NCI-H446 treated with DMSO at 0.1 percent for 48 hours (cell line): ENCODE measurements at places on chromosomes 2 and 18.

GRCh38 chr2:123916051-123916450, 109.0 kb upstream of the CNTNAP5 start:
- DNase-seq, result no peak

- DNase-seq, result peak; percentile 36
Measured at GRCh38 chr18:53796040-53796729, 428.3 kb downstream of the MBD2 start.

- no peak for DNase-seq
Measured at GRCh38 chr18:48884771-48885170, 66.0 kb downstream of the SMAD7 start.

GRCh38 chr2:61499060-61499459, 28.2 kb upstream of the USP34 start:
- DNase-seq, result no peak

- no peak for DNase-seq
Measured at GRCh38 chr2:71469403-71470398, 16.3 kb downstream of the DYSF start.

GRCh38 chr2:233928594-233929351, 11.6 kb downstream of the TRPM8 start:
- no peak for DNase-seq

- no peak for DNase-seq
Measured at GRCh38 chr18:80196528-80197320, 50.6 kb downstream of the PARD6G start.

DNA sequence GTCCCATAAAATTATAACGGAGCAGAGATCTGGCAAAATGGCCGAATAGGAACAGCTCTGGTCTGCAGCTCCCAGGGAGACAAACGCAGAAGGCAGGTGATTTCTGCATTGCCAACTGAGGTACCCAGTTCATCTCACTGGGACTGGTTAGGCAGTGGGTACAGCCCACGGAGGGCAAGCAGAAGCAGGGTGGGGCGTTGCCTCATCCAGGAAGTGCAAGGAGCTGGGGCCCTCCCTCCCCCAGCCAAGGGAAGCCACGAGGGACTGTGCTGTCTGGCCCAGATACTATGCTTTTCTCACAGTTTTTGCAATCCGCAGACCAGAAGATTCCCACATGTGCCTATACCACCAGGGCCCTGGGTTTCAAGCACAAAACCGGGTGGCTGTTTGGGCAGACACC, 22.8 kb downstream of the ICA1L start:
- no peak for DNase-seq

DNA sequence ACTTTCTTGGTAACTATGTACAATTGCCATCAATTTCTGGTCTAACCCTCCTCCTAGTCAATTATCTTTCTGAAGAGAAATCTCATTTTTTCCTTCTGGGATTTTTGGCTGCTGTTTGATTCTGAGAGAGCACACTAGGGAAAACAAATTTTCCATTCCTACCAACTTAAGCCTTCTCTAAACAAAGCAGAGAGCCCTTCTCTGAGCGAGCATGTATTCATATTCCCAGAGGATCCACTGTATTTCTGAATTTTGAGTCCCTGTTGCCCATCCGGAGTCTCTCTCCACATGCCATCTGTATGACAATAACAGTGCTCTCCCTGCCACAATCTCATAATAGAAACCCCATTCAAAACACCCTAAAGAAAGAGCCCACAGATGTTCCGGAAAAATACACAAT, 78.5 kb downstream of the MAIP1 start:
- no peak for DNase-seq

DNA sequence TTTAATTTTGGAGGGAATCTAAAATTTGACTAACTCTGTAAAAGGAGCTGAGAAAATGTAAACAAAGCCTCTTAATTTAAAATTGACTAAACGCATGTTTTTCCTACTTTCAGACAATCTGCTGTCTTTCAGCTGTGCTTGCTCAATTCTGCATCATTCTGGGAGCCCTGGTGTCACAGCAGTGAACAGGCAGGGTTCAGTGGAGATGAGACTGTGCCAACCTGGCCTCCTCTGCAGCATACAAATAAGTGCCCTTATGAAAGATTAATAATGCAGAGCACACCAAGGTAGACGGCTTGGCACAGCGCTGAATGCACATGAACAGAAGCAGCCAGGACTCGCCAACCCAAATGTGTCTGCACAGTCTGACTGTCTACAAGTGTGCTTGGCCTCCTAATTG, 222.0 kb upstream of the CHAC2 start:
- DNase-seq, result peak; percentile 98

DNA sequence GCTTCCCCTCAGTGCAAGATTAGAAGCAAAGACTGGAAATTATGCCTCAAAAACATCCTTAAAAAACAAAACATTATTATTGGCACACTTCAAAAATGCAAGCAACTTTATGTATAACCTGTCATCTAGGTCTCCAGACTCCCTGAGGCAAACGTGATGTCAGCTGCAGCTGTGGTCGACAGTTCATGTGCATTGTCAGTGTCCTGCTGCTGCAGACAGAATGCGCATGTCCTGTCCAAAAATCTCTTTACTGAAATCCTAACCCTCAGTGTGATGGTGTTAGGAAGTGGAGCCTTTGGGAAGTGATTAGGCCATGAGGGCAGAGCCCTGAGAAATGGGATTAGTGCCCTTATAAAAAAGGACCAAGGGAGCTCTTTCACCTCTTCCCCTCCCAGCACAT, 126.9 kb downstream of the CYRIA start:
- DNase-seq, result no peak

DNA sequence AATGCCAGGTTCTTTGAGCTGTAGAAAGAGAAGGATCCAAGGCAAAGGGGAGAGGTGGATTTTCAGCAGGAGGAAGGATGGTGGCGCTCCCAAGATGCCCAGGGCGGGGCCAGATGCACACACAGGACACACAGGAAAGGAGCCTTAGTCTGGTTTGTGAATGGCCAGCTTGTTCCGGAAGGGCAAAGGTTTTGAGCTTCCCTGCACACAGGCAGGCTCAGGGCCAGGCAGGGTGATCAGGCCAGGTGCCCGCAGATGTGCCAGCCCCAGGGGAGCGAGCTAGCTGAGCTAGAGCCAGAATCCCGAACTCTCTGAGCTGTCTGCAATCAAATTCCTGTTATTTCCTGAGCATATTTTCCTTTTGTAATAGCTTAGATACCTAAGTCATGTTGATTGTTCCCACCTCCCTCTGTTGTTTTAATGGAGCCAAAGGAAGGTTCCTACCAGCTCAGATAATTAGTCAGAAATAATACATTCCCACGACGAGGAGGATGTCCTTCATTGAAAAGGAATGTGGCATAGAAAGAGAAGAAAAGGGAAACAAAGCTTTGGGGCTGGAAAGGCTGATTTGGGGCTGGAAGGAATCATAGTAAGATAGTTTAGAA, 13.7 kb upstream of the OTOF start:
- no peak for DNase-seq

DNA sequence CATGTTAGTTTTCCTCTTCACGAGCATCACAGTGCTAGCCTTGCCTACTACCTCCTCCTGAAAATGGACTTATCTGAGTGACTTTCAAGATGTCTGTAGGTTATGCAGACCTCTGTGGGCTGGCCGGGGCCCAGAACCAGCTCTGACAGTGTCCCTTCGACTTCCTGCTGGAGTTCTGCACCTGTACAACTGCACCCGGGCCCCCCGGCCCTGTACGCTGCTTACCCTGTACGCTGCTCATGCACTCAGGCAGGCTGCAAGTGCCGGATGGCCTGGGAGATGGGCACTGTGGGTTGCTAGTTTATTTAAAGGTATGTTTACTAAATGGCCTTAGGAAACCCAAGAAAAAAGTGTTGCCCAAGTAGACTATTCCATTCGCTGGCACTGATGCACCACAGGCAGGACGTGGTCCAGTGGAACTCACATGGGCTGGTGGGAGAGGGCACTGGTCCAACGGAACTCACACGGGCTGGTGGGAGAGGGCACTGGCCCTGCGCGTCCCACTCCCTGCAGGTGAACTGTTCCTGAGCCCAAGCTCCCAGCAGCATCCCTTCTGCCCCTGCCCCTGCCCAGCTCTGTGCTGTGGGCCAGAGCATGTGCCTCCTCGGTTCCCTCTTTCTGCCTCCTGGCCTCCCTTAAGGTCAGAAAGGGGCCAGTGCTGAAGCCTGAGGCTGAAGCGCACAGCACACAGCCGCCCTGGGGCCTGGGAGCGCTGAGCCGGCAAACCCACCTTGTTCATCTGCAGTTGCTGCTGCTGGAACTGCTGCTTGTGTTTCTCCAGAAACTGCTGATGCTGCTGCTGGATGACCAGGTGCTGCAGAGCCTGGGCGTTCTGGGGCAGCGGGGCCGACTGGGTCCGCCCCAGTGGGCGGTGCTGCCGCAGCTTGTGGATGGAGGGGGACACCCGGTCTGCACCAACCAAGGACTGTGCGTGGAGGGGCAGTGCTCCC, 274.8 kb downstream of the HDAC4 start:
- DNase-seq, result no peak

GRCh38 chr2:95039363-95039762, 13.9 kb downstream of the MAL start:
- no peak for DNase-seq

DNA sequence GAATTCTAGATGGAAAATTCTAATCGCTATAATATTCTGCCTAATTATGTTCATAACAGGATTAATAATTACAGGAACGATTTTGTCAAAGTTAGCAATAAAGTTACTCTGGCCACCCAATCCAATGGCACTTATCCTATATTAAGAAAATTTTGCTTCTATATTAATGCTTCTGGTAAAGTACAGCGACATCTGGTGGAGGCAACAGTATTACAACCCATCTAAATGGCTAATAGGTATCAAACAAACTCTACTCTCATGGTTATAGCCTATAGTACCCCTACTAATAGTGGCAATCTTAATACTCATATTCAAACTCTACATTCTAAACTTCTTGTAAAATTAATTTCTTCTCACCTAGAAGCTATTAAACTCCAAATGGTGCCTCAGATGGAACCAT, 1084.7 kb upstream of the LRRTM1 start:
- no peak for DNase-seq

GRCh38 chr2:36572719-36573059, 25.3 kb downstream of the FEZ2 start:
- no peak for DNase-seq

DNA sequence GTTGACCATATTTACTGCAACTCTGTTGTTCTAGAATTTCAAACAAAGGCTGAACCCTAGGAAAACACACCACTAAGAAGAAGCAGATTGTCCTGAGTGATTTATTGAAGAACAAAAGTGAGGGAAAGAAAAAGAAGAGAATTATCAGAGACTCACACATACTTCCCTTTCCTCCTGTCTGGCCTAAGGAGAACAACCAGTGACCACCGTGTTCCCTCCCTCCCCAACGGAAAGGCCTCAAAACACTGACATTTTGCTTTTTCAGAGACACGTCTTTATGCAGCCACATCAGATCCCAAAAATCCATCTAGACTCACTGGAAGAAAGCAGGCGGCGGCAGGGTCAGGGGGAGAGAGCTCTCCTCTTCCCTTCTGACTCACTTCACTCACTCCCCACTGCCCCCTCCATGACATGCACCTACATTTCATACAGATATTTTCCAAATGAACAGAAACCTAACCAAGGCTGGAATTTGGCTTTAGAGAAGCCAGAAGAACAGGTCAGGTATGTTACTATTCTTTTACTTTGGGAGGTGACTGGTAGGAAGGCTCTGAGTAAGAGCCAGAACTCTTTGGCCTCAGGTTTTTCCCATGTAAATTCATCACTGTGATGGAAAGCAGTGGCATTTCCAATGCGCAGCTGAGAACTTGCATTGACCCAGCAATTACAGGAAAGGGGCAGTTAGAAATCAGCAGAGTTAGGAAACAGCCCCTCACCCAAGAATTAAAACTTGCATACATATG, 169.9 kb downstream of the BCL11A start:
- DNase-seq, result no peak

- DNase-seq, result no peak
Measured at GRCh38 chr2:200609028-200609614, 23.3 kb downstream of the AOX1 start.
